Activated T-helper 2 cell treated with anti-CD3 and anti-CD28 coated beads, Interferon-gamma antibody, Interleukin-2, Interleukin-4, amounts not matched to agents 10 μg/mL and 5 μg/mL and 100 μg/mL, durations not matched to agents 14 hours and 24 hours and 36 hours (primary cell): ENCODE measurements at places on chromosomes 16 and 17. TPM values are rescaled to one million over a fixed set of nuclear protein-coding genes. Genes with fewer than 3 reads are reported as not detected.

DNA sequence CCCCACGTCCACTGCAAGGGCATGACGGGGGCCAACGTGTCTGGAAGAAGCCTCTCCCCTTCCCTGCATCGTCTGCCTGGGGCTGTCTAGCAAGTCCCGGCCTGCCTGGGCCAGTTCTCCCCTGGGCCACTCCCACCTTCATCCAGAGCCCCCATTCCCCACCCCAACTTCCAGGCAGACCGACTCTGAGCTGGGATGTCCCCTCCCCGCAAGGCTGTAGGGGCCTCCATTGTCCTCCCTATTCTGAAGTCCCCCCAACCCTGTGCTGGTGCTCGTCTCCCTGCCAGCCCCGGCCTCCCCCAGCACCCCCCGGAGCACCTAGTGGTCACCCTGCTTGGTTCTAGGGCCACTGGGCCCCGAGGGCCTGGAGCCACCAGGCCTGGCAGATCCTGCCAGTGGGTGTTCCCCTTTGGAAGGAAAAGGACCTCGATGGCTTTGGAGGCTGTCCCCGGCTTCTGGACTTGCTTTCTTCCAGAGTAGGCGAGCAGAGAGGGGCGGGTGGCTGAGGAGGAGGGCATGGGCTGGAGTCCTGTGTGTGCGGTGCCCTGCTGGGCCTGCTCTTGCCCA, 4.8 kb downstream of the GLIS2 start:
- DNase-seq, result no peak

DNA sequence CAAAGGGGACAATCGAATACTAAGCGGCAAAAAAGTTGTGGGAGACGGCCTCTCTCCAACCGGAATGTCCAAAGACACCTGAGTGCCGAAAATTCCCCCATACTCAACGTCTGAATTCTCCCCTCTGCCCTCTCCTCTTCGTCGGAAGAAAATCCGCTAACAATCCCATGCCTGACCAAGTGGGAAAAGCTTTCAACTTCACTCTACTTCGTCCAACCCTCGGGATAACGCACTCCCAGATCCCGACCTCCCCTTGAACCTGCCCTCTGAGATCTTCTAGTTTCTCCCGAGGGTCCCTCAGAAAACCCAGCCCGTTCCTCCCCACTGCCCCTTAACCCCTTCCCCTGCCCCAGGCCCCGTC, 961 bp downstream of the AMFR start:
- no peak for DNase-seq

DNA sequence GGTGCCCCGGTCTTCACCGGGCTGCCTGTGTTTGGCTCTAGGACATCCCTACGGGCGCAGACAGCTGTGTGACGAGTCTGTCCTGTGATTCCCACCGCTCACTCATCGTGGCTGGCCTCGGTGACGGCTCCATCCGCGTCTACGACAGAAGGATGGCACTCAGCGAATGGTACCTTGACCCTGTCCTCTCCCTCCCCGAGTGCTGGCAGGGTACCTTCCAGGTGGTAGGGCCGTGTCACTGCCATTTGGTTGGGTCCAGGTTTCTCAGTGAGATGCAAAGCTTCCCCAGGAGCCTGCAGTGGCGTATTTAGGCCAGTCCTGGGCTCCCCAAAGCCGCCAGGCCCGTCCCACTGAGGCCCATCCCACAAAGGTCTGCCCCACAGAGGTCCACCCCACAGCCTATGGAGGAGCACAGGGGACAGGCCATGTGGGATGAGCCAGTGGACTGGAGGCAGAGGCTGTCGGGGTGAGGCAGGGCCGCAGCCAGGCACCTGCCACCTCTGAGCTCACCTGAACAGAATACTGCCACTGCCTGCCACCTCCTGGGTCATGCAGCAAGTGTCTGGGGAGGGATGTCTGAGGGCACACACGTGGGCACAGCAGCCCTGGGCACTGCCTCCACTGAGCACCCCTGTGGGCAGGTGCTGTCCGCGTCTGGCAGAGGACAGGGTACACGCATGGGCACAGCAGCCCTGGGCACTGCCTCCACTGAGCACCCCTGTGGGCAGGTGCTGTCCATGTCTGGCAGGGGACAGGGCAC, 31.4 kb upstream of the CHMP6 start:
- no peak for DNase-seq

The GID4 gene
- 9.3 and 10.8 TPM in 2 replicates for total RNA-seq

- no peak for DNase-seq
Observed at GRCh38 chr16:64657316-64658011, 464.4 kb downstream of the CDH11 start.

The FAM83G gene
- total RNA-seq, result 14.0 and 15.3 TPM in 2 replicates

DNA sequence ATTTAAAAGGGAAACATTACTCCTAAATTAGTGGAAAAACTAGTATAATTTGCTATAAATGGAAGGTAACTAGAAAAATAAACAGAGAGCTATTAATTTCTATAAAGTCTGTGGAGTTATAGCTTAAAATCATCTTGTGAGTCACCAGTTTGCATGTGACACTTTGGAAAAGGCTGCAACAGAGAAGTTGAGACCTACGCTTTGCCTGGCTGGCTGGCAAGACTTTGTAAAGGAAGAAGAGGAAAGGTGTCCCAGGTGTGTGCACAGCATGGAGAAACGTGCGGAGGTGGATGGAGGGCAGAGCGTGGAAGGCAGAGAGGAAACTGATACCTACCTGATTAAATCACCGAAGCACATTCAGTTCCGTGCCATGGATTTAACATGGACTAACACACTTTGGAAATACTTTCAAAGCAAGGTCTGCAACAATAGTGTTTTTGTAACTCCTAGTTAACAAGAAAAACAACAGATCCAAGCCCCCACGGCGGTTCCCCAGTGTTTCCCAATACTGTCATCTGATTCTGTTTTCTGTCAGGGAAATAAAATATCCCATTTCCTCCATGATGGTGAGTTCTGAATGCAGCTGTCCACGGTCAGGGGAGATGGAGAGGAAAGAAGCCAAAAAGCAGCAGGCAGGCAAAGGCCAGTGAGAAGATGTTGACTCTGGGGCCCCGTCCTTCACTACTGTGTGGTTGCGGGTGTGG, 134.8 kb downstream of the XYLT1 start:
- no peak for DNase-seq

DNA sequence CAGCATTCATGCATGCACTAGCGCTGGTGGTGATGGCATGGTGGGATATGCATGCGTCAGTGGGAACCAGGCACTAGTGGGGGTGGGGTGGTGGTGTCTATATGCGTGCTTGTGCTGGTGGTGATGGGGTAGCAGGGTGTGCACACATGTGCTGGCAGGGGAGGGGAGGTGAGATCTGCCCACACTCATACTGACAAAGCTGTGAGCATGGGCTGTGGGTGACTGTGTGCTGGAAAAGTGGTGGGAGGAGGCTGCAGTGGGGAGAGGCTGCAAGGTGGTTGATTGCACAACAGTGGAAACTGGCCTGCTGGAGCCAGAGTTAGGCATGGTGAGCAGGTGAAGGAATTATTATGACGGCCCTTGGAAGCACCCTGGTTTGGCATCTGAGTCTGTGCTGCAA, 31.3 kb upstream of the TEKT1 start:
- no peak for DNase-seq
